ENCODE measurements at places on chromosomes 4 and X.

- DNase-seq, result no peak
Observed at GRCh38 chrX:151710457-151710856, 5.4 kb upstream of the FATE1 start.

- DNase-seq, result no peak
Observed at GRCh38 chr4:186739802-186740434, 16.3 kb upstream of the FAT1 start.

DNA sequence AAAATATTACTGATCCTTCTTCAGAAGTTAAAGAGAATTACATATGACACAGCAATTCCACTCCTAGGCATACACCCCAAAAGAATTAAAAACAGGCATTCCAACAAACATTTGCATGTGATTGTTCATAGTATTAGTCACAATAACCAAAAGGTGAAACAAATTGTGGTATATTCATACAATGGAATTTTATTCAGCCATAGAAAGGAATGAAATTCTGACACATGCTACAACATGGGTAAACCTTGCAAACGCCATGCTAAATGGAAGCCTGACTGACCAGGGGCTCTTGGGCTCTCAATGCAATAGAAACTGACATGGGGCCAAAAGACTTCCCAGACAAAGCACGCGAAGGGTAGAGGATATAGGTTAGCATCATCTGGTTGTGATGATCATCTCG lies 62.1 kb upstream of the S100G start:
- DNase-seq, result no peak

GRCh38 chr4:148052448-148052847 lies 320.6 kb downstream of the ARHGAP10 start:
- DNase-seq, result peak; percentile 21

DNA sequence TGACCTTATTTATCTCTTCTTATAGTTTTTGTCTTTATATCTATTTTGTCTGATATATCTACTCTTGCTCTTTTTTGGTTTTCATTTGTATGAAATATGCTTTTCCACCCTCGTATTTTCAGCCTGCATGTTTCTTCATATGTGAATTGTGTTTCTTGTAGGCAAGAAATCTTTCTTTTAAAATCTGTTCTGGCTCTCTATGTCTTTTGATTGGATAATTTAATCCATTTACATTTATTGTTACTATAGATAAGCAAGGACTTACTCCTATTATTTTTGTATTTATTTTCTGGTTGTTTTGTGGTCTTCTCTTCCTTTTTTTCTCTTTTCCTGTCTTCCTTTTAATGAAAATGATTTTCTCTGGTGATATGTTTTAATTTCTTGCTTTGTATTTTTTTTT lies 403.1 kb downstream of the DCAF12L2 start:
- no peak for DNase-seq

GRCh38 chr4:153155686-153156085 lies 48.6 kb upstream of the TRIM2 start:
- no peak for DNase-seq

- DNase-seq, result no peak
Observed at GRCh38 chr4:151409470-151410313, 716 bp downstream of the FHIP1A start.

DNA sequence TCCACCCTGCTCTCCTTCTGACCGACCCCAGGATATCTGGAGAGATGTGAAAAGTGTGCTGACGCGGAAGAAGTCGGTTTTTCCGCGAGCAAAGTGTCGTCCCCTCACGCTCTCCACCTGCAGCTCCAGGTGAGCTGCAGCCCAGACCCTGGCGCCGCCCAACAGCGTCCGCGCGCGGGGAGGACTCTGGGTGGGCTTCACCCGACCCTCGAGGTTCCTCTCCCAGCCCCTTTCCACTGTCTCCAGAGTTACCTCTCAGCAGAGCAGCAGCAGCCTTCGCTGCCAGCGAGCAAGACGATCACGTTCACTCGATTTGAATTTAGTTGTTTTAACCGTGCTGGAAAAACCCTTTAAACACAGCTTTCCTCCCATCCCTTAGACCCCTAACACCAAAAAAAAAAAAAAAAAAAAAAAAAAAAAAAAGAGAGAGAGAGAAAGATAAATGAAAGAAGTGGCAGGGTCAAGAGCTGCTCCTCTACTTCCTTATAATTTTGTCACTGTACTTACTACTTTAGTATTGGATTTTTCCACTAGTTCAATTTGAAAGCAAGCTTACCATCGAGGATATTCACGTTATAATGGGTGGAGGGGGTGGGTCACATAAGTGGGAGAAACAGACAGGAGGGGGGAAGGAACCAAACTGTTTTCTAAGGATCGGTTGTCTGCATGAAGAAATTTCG lies 758 bp upstream of the NR3C2 start:
- DNase-seq, result peak; percentile 41

DNA sequence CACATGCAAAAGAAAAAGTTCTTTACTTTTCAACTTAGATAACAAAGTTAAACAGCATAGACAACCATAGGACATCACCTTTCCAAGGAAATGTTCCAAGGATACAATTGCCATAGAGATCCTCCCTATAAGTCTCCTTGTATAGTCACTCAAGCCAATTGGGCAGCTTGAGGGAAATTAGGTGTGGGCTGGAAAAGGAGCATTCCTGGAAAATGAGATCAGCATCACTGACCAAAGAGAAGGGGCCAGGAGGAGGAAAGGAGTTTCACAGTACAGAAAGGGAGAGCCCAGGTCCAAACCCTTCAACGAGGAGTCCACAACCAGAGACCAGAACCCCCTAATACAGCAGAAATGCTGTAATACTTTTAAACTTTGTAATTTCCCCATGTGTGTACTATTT lies 91.5 kb upstream of the PPARGC1A start:
- no peak for DNase-seq

- DNase-seq, result no peak
Observed at GRCh38 chrX:40272141-40272540, 174.4 kb upstream of the BCOR start.

DNA sequence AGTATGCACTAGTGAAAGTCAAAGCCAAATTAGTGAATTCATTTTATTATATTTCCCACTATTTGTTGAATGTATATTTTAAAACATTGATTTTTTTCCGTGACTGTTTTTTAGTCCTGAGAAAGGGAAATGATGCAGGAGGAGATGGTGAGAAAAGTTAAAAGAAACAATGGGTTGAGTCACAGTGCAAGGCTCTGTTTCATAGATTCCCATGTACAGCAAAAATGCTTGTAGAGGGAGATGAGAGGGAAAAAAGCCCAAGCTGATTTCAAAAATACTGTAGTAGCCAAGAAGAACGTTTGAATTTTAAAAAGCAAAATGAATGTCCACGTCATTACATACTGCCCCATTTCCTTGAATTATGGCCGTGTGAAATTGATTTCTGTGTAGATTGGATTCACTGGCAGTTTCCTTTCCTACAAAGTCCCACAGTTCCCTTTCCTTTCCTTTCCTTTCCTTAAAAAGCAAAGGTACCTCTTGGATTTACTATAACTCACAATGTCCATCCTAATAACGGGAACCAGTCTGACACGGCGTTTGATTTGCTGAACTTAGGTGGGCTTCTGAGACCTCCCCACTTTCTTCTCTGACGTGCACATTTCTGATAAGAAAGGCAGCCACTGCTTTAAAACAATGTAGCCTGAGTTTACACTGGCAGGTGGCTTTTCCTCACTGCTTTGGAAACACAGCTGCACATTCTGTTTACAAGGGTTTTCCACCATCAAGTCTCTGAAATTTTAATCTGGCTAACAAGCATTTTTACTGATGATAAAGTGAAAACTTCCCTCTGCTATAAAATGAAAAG lies 63.7 kb downstream of the SPCS3 start:
- no peak for DNase-seq

DNA sequence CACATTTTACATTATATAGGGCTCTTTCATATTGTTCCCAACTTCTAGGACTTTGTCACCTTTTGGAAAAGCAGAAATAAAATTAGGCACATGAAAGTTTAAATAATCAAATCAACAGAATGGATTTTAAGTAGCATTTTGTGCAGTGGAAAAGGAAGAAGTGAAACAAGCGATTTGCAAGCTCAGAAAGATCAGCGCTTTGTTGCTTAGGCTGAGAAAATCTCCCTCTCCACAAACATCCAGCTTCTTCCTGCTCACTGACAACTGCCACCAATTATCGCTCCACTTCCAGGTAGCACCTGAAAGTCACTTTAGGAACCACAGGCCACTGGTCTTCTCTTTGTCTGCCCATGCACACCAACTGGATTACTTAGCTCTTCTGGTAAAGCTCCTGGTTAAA lies 2.0 kb upstream of the PDK3 start:
- no peak for DNase-seq

DNA sequence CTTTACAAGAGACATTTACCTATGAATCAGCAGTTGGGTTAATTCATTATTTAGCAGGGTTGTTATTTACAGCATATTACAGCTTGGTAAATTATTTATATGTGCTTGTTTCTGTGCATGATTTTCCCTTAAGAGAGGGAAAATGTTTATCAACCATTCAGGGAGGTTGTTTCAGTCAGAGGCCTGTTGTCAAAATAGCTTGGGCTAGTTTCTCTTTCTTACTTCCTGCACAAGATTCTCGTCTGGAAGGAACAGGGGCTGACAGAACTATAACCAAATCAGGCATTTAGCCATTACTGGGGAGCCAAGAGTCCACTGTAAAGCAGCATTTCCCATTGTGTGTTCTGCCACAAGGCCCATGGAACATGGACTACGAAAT lies 135.8 kb downstream of the HS6ST2 start:
- DNase-seq, result no peak

GRCh38 chr4:45580334-45580733 lies 543.5 kb downstream of the GABRG1 start:
- DNase-seq, result no peak

DNA sequence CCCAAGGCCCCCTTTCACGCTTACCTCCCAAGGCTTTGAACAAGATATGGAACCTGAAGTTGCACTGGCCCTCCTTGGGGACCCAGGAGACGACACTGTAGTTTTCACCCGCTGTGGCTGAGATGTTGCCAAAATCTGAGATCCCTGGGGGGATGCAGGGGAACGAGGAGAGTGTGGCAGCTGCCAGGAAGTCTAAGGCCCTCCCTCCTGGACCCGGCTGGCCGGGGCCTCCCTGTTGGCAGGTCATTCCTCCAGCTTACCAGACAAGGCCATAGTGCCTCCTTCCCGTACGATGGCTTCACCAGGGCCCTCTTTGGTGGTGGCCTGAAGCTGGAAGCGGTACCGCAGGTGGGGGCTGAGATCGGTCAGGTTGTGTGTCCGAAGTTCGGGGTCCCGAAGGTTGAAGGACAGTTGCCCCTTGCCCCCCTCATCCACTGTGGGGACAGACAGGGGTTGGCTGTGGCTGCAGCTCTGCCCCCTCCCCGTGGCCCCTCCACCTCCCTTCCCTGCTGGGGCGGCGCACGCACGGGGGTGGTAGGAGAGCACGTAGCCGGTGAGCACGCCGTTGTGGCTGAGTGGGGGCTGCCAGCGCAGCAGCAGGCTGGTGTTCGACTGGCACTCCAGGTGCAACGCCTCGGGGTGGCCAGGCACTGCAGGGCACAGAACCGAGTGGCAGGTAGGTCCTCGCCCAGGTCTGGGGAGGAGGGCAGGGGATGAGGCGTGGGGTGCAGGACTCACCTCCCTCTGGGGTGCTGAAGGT lies 21.2 kb downstream of the L1CAM start:
- no peak for DNase-seq

All from hematopoietic multipotent progenitor cell (in vitro differentiated cells).